ENCODE measurements at places on chromosomes 13 and 19. TPM values are rescaled to one million over a fixed set of nuclear protein-coding genes. Genes with fewer than 3 reads are reported as not detected.

Gene DLL3
- 2.6 TPM for total RNA-seq

- DNase-seq = no peak
These were observed 19.8 kb downstream of the NHLRC3 start for GRCh38 chr13:39058040-39058439.

DNA sequence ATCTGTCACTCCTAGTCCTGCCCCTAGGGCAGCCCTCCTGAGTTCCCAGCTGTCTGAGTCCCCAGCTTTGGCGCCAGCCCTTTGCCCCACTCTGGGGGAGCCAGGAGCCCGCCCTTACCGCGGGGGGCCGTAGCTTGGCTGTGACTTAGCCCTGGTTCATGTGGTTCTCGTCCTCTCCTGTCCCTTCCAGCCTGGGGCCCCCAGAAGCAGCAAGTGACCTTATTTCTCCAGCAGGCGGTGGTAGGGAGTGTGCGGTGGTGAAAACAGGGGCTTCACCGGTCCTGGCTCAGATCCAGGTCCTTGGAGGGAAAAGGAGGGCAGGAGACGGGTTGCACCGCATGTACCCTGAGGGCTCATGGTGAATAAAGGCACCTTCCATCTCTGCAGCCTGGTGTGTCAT, 7.9 kb downstream of the GIPC3 start:
- DNase-seq = no peak

- DNase-seq = no peak
These were observed 77.1 kb downstream of the CCNA1 start for GRCh38 chr13:36509369-36509768.

GRCh38 chr13:30629527-30629926, 11.8 kb downstream of the USPL1 start:
- no peak for DNase-seq
